ENCODE measurements at places on chromosomes 16 and 17. TPM values are rescaled to one million over a fixed set of nuclear protein-coding genes. Genes with fewer than 3 reads are reported as not detected.

CCR7 gene
- not detected for total RNA-seq

DNA sequence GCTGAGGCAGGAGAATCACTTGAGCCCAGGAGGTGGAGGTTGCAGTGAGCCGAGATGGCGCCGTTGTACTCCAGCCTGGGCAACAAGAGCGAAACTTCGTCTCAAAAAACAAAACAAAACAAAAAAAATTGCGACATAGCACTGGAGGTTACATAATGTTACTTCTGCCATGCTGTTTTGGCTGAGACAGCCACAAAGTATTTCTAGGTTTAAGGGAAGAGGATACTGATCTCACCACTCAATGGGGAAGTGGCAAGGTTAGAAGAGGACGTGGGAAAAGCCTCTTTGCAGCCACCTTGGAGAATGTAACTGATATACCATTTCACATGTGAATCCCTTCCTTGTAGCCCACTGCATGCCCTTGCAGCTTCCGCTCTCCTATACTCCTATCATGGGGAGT, 131.2 kb upstream of the NLRP1 start:
- no peak for DNase-seq

DNA sequence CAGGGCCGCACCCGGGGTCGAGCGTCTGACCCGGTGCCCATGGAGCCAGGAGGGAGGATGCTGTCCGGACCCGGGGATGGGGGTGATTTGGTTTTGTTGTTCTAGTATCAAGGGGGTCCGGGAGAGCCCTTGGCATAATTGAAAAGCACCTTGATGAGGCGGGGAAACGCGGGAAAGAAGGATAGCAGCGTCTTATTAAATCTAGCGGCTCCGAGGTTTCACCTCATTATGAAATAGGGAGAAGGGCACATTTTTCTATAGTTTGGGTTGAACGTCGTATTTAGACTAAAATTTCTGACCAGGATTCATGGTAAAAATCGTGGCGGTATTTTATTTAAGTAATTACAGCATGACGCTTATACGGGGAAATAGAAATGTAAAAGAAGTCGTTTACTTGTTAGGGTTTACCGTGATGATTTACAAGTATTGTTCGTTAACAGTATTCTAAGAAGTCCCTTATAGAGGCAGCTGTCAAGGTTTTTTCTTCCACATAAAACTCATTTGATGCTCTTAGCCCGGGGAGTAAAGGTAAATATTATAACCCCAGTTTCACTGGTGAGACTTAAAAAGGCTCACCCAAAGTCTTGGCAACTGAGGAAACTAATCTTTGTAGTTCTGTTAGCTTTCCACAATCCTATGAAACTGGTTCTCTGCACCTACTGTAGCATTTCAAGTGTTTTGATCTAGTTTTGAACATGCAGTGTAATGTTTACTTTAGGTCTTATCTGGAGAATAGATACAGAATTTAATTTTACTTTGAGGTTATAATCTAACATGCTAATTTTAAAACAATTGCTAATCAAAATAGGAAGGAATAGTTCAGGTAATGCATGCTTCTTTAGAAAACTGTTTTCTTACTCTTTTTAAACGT, 756 bp downstream of the LUC7L3 start:
- DNase-seq: no peak

GRCh38 chr16:27778926-27779570, 229.1 kb downstream of the KATNIP start:
- DNase-seq: no peak

- no peak for DNase-seq
Measured at GRCh38 chr17:21573961-21574610, 118.2 kb upstream of the KCNJ18 start.

DNA sequence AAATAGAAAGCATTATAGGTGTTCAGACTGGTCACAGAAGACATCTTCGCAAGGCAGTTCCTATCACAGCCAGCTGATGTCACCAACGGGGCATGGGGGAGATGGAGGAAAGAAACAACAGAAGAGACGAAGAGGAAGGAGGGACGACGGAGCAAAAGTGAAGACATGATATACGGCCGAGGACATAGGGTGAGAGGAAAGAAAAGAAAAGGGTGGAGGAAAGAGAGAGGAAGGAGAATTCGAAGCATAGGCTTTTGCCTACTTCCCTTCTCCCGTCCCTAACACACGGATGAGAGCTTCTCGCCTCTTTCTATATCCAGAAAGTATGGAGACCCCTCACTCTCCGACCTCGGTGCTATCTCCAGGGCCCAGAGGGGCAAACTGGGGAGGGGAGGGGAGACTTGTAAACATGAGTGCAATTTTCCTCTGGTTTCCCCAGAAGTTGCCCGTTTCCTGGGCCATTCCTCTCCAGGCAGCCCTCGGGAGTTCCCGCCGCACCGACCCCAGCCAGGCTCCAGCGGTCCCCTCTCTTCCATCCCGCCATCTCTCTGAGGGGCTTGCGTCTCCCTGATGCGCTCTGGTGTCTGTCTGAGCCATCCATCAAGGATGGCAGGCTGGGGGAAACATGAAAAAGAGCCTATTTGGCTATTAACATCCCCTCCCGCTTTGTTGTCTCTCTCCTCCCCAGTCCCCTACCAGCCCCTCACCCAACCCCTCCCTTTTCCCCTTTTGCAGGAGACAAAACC, 26.0 kb downstream of the COPZ2 start:
- DNase-seq: peak; percentile 38

KRTAP4-5 gene
- not detected for total RNA-seq

- peak; percentile 93 for DNase-seq
Measured at GRCh38 chr16:47475786-47476185, 14.7 kb downstream of the PHKB start.
